ENCODE measurements at places on chromosomes 7 and 10.

DNA sequence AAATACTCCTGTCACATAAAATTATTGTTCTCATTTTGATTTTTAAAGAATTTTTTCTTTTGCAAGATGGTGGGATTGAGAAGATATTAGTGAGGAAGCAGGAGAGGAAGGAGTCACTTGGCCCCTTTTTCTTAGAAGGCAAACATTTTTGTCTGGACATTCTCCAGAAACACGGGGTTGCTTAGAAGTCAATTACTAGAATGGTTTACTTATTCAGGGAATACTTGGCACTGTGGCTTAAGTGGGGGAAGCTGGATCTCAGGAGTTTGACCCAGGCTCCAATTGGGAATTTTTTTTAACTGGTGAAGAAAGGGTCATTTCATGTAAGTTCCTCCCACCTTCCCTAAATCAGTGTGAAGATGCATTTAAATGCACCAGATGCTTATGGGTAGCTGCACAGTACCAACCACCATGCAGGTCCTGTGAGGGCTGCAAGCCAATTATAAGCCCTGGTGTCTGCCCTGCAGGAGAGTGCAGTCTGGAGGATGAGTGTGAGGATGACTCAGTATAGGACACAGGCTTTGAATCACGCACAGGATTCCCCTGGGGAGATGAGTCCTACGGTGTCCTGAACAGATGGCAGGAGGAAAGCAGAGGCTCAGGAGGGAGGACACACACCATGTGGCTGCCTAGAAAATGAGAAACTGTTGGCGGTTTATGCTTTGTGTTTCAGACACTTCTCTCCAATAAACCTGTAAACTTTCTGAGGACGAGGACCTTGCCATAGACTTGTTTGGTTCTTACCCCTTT lies 299.1 kb downstream of the PLXNA4 start:
- DNase-seq, result no peak

- DNase-seq, result no peak
Measured at GRCh38 chr10:100781145-100781665, 35.8 kb downstream of the PAX2 start.

DNA sequence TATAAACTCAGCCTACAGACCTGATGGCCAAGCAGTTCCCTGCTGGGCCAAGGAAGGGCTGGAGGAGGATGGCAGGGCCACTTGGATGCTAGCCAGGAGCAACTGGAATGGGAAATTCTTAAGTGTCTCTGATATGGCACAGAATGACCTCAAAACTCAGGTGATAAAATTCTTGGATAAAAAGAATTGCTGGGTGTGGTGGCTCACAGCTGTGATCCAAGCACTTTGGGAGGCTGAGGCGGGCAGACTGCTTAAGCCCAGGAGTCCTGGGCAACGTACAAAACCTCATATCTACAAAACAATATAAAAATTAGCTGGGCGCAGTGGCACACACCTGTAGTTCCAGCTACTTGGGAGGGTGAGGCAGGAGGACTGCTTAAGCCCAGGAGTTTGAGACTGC lies 14.0 kb upstream of the PKD1L1 start:
- no peak for DNase-seq

DNA sequence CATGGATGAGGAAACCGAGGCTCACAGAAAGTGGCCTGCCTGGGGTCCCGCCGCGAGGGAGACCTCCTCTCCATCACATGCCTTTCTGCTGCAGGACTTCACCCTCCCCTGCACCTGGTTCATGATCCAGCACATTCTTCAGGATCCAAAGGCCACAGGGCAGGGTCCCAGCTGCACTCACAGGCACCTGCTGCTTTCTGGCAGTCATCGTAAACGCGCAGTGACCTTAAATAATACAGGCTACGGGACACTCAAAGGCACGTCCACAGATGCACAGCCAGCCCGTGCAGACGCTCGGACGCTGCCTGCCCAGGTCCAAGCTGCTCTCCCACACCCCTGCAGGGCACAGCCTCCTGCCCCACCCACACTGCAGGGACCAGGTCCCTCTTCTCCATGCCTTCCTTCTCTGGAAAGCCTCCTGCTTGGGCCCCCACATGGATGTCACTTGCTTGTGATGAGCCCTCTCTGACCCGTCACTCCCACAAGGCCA lies 49.9 kb downstream of the CALML3 start:
- DNase-seq, result no peak

- DNase-seq, result no peak
Measured at GRCh38 chr10:49605216-49605938, 4.7 kb upstream of the SLC18A3 start.

GRCh38 chr10:89644691-89644966 lies 413 bp downstream of the PANK1 start:
- no peak for DNase-seq

DNA sequence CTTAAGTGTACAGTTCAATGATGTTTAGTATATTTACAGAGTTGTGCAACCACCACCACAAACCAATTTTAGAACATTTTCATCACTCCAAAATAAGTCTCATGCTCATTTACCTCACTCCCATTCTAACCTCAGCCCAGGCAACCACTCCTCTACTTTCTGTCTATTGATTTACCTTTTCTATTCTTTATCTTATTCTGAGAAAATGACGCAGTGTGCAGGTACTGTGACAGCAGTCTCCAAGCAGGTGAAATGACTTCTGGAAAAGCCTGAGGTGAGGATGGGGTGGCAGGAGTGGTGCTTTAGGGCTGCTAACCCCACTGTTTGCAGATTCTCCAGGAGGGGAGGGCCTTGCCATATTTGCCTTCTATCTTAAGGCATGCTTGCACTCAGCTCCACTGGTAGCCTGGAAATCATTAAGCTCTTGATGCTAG lies 39.5 kb downstream of the GARS1 start:
- no peak for DNase-seq

DNA sequence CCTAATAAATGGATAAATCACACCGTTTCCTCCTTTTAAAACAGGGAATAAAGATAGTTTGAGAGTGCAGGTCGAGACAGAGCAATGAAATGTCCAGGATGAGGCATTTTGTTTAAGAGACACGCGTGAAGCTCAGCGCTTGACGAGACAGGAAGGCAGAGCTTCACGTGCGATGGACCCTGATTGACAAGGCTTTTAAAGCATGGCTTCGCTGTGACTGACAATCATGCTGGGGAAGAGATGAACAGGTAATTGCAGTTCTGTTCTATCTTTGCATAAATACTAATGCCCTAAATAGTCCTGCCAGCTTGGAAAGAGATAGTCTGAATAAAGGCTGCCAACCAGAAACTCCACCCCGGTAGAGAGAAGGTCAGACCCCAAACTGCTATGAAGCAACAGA lies 442.3 kb upstream of the PFKP start:
- DNase-seq, result no peak

GRCh38 chr7:13235436-13235835 lies 548.0 kb downstream of the ARL4A start:
- DNase-seq, result no peak

- no peak for DNase-seq
Measured at GRCh38 chr7:1480670-1481069, 21.4 kb upstream of the MICALL2 start.

Data from stimulated activated CD4-positive, alpha-beta T cell treated with anti-CD3 and anti-CD28 coated beads, Interleukin-2, amount 100 ng/mL, for 48 hours (primary cell).